ENCODE measurements at places on chromosomes 5 and 9.
A peak's percentile ranks its signal among the peaks of the same experiment; 100 is the strongest.

GRCh38 chr5:82347201-82347865, 69.2 kb upstream of the RPS23 start:
- peak; percentile 80 for DNase-seq

DNA sequence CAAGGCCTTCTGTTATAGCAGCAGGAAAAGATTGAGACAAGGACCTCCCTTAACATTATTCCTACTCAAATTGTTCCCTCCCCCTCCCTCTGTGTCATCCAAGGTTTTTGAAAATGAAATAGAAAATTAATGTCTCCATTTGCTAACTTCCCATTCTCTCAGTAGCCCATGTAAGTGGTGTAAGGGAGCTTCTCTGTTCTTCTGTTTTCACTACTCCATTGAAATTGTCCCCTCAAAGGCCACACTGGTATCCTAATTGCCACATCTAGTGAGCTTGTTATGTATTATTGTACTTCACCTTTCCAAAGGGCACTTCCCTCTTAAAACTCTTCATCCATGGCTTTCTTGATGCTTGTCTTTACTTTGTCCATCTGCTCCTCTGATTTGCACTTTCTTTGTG, 131.2 kb upstream of the PIK3R1 start:
- DNase-seq, result no peak

DNA sequence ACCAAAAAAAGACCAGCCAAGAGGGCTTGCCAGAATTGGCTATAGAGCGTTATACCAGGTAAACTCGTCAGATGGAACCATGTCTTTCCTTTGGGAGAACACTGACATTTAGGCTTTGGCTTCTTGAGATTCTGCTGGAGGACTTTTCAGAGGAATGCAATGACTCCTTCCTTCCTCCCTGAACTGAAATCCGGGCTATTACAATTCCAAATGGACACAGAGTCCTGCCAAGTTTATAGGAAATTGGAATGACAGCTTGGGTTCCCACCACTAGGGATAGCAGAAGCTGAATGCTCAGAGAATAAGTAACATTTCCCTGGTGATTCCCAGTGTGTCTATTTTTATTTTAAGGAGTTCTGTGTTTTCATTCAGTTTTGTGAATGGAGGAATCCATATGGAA, 143.0 kb downstream of the FGF1 start:
- peak; percentile 89 for DNase-seq

DNA sequence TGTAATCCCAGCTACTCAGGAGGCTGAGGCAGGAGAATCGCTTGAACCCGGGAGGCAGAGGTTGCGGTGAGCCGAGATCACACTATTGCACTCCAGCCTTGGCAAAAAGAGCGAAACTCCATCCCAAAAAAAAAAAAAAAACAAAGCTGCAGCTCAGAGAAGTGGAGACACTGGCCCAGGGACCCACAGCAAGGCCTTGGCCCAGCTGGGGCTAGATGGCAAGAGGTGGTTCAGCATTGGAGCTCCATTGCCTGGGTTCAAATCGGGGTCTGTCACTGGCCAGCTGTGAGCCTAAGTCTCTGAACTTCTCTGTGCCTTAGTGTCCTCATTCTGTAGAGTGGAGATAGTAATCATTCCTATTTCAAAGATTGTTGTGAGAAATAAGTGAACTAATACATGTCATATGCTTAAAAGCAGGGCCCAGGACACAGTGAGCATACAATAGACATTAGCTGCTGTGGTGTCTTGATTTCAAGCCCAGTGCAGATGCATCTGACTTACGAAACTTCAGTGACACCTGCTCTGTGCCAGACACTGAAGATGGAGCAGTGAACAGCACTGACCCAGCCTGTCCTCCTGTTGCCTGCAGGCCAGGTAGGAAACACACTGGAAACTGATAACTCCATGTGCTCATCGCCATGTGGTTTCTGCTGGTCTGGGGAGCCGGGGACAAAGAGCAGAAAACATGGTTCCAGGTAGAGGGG, 127.7 kb downstream of the C9orf50 start:
- no peak for DNase-seq

All from muscle of back (tissue), 13 donors.